ENCODE measurements at places on chromosomes 12 and 14.

- no peak for DNase-seq
Observed at GRCh38 chr12:85273381-85274314, 6.4 kb upstream of the ALX1 start.

DNA sequence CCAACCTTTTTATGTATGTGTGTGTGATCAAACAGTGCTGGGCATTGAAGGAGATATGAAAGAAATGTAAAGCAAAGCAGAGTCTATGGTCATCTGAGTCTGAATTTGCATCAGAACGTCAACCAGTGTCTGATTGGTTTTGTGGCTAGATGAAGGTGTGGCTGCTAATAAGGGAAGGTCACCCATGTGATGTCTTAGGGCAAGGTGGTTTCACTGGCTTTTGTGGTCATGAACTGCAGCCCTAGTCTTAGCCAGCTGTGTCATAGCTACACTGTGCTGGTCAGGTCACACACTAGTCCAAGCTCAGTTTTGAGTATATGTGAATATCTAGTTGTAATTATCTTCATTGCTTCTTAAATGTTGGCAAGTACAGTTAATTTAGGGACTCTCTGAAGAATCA, 105.8 kb downstream of the TGFB3 start:
- no peak for DNase-seq

DNA sequence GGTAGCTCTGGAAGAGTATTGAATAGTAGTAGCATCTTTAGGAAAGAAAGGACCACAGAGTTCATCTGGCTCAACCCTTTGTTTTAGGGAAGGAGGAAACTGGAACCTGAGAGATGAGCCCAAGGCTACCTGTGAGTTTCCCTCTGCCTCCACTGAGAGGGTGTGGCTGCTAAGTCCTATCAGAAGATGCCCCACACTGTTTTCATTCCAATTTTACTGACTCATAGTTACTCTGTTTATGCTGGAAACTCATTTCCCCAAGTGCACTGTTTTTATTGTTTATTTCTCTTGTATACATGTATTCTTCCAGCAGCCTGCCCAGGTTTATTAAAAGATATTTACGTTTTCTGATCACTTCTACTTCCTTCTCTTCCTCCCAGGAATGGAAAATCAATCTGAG, 127.4 kb upstream of the ARHGAP5 start:
- DNase-seq = no peak

GRCh38 chr12:52391618-52392002, 6.2 kb upstream of the KRT84 start:
- peak; percentile 90 for DNase-seq

DNA sequence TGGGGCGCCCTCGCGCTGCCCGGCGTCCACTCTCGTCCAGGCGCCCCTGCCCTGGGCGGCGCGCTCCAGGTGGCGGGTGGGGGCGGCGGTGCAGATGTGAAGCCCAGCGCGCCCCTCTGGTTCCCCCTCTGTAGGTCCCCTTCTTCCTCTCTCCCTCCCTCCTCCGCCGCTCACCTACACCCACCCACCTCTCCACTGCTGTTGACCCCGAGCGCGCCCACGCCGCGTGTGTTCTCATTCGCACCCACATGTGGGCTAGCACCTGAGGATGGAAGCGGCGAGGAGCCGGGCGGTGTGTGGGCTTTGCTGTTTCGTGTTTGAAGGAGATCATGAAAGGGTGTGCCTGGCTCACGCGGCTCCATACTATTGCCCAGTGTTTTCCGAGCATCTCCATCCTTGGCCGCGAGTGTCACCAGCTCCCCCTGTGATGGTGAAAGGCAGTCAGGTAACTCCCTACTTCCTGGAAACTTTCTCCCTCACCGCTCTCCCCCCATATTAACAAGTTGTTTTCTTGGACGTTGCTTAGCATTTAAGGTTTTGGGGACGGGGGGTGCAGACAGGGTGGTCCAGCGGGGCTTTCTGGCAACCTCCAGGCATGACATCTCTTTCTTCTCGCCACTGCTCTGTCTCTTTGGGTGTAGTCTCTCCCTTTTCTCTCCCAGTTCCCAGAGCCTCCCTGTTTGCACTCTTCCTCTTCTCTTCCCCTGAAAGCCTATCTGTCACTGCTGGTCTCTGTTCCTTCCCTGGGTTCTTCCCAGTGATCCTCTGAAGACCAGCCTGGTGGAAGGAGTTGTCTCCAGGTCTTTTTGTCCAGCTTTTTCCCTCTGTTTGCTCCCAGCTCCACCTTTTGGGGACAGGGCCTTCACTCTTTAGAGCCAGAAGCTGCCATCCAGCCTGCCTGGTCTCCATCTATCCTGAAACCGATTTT, 1.6 kb downstream of the CACNA1C start:
- DNase-seq = no peak
